ENCODE measurements at places on chromosomes 3 and 15. TPM values are rescaled to one million over a fixed set of nuclear protein-coding genes. Genes with fewer than 3 reads are reported as not detected.

The CLDN16 gene
- not detected for total RNA-seq

The GUCA1C gene
- not detected for total RNA-seq

The CCR8 gene
- total RNA-seq, result not detected

The ZNF80 gene
- total RNA-seq, result not detected

The UTS2B gene
- not detected for total RNA-seq

The PPP1R14D gene
- total RNA-seq, result 42.9 TPM

The AHSG gene
- not detected for total RNA-seq

The ELL3 gene
- 34.7 TPM for total RNA-seq

The ASB14 gene
- not detected for total RNA-seq

The EXD1 gene
- not detected for total RNA-seq

Data from Peyer's patch (tissue), 4 donors.